ENCODE measurements at places on chromosomes 16 and 17. TPM values are rescaled to one million over a fixed set of nuclear protein-coding genes. Genes with fewer than 3 reads are reported as not detected.

HSPB9 gene
- total RNA-seq: not detected

CHRNE gene
- total RNA-seq: 0.25 TPM

TPSAB1 gene
- total RNA-seq: not detected

TNFSF13 gene
- total RNA-seq: 0.49 TPM

BICDL2 gene
- total RNA-seq: not detected

TNP2 gene
- total RNA-seq: not detected

EFNB3 gene
- 24.3 TPM for total RNA-seq

KRT40 gene
- total RNA-seq: not detected

PLXDC1 gene
- total RNA-seq: 7.9 TPM

DHRS7C gene
- not detected for total RNA-seq

TMED6 gene
- total RNA-seq: not detected

GRAPL gene
- total RNA-seq: 0.25 TPM

FNDC8 gene
- total RNA-seq: not detected

WNK4 gene
- 0.74 TPM for total RNA-seq

SYNGR3 gene
- 64.4 TPM for total RNA-seq

NKD1 gene
- 1.5 TPM for total RNA-seq

TBC1D3C gene
- total RNA-seq: under 0.01 TPM

ST6GALNAC1 gene
- total RNA-seq: 2.5 TPM
